ENCODE measurements at places on chromosomes 7 and 10. TPM values are rescaled to one million over a fixed set of nuclear protein-coding genes. Genes with fewer than 3 reads are reported as not detected.

- no peak for DNase-seq
Observed at GRCh38 chr10:44714451-44714850, 196.7 kb upstream of the TMEM72 start.

GRCh38 chr7:4240520-4241303 lies 441.4 kb upstream of the FOXK1 start:
- DNase-seq = no peak

- no peak for DNase-seq
Observed at GRCh38 chr10:5466451-5467206, 32.7 kb downstream of the CALML5 start.

DNA sequence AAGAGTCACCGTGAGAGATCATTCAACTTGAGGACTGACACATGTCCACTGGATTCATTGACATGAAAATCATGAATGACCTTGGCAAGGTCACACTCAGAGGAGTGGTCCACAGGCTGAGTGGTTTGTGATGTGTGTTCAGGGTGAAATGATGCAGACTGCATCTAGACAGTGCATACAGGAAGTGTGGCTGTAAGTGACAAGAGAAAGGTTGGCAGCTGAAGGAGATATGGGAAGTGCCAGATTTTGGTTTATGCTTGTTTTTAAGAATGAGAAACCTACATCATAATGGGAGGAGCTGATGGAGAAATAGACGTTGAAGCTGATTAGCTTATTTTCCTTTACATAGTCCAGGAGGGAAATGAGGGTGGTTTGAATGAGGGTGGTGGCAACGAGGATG lies 64.8 kb upstream of the VIPR2 start:
- DNase-seq = no peak

Gene CNPY1
- not detected for polyA plus RNA-seq
